ENCODE measurements at places on chromosomes 11 and 22.

GRCh38 chr11:110297726-110298300, 1.4 kb upstream of the RDX start:
- H3K27ac ChIP-seq: no peak overlapping the region
- no peaks in the 10 kb centered on the region for H3K27me3 ChIP-seq
- H3K4me3 ChIP-seq: no peak overlapping the region
- DNase-seq: no peak
- peaks cover 5% of the 10 kb centered on the region for H3K4me1 ChIP-seq

- no peaks in the 10 kb centered on the region for H3K27me3 ChIP-seq
- H3K27ac ChIP-seq: no peak overlapping the region
- H3K4me1 ChIP-seq: no peaks in the 10 kb centered on the region
- no peak for DNase-seq
- no peaks in the 10 kb centered on the region for H3K36me3 ChIP-seq
Observed at GRCh38 chr11:16839821-16840220, 101.4 kb downstream of the C11orf58 start.

DNA sequence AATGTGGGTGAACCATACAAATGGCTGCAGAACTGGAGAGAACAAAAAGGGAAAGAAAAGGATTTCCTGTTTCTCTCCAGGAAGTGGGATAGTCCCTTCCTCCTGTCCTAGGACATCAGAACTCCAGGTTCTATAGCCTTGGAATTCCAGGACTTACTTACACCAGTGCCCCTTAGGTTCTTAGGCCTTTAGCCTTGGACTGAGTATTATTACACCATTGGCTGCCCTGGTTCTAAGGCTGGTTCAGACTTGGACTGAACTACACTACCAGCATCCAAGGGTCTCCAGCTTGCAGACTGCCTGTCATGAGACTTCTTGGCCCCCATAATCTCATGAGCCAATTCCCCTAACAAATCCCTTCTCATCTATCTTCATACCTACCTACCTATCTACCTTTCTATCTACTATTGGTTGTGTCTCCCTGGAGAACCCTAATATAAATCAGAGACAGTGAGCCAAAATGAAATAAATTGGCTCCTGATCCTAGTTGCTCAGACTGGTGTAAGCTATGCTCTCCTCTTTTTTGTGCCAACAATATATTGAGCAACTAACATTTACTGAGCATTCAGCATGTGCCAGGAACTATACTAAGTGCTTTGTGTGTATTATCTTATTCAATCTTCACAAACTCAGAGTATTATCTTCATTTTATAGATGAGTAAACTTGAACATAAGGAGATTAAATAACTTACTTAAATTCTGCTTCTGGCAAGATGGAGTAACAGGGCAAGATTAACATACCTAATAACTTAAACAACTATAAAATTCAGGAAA, 303.7 kb downstream of the TTC28 start:
- no peaks in the 10 kb centered on the region for H3K27me3 ChIP-seq
- no peaks in the 10 kb centered on the region for H3K4me1 ChIP-seq
- no peak for DNase-seq
- H3K27ac ChIP-seq: no peak overlapping the region
- no peak overlapping the region for H3K4me3 ChIP-seq

GRCh38 chr11:123474994-123475393, 44.9 kb downstream of the GRAMD1B start:
- no peaks in the 10 kb centered on the region for H3K27me3 ChIP-seq
- no peak overlapping the region for H3K27ac ChIP-seq
- no peak overlapping the region for H3K4me3 ChIP-seq

DNA sequence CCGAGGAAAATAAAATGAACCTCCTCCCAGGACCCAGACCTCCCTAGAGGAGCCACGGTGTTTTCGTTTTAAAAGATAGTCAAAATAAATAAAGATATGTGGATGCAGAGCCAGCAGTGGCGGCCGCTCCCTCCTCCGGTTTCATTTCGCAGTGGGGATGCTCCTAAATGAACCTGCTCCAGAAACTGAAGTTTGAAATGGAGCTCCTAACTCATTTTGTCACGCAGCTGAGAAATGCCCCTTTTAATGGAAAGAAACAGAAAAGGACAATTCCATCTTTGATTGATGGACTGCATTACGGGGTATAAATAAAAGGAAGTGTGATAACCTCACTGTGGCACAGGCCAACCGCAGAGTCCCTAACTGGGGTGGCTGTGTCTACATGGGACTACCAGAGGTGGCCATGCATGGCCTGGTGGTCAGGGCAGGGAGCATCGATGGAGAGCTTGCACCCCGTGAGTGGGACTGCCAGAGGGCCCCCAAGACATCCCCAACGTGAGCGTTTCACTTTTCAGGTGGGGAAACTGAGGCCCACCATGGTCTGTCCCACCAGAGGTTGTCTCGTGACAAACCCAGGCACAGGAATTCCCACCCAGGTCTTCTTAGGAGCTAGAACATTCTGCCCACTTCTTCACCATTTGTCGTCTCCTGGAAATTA, 426.6 kb downstream of the BRD1 start:
- H3K27me3 ChIP-seq: no peaks in the 10 kb centered on the region
- no peak overlapping the region for H3K27ac ChIP-seq
- no peaks in the 10 kb centered on the region for H3K36me3 ChIP-seq
- peaks cover 1% of the 10 kb centered on the region for H3K4me1 ChIP-seq
- no peak overlapping the region for H3K4me3 ChIP-seq

DNA sequence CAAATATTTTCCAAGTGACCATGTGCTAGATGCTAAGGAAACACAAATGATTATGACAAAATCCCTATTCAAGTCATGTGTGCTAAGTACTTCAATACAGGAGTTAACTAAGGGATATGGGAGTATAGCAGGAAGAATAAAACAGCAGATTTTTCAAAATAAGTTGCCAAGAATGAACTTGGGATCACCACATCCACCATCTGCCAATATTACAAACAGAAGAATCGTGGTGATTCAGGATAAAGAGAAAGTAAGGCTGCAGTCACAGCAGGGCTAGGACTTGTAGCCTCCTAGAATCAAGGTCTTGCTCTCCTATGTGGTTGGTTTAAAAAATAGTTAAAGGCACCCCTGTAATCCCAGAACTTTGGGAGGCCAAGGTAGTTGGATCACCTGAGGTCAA, 34.3 kb downstream of the MRTFA start:
- peaks cover 16% of the 10 kb centered on the region for H3K4me1 ChIP-seq
- no peaks in the 10 kb centered on the region for H3K27me3 ChIP-seq
- no peak for DNase-seq
- no peaks in the 10 kb centered on the region for H3K36me3 ChIP-seq

DNA sequence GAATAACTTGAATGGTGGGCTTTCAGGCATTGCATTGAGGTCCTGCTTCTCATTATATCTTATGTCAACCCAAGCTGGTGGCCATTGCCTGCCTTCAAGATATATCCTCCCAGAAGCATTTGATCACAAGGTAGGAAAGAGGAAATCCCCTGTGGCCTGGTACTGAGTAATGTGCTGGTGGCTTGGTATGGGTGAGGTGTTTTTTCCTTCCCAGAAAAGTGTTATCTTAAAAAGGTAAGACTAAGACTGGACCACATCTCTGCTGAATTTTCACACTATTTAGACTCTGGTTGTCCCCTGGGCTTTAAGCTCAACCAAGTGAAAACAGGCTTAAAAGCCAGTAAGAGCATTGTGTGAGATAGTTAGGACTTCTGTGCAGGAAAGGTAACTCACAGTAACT, 3.7 kb downstream of the INSC start:
- H3K4me1 ChIP-seq: no peaks in the 10 kb centered on the region
- no peaks in the 10 kb centered on the region for H3K36me3 ChIP-seq
- DNase-seq: no peak
- H3K27me3 ChIP-seq: no peaks in the 10 kb centered on the region

GRCh38 chr11:76596652-76597051, 73.9 kb downstream of the LRRC32 start:
- no peak overlapping the region for H3K4me3 ChIP-seq
- H3K27me3 ChIP-seq: no peaks in the 10 kb centered on the region
- DNase-seq: no peak
- no peaks in the 10 kb centered on the region for H3K4me1 ChIP-seq
- no peaks in the 10 kb centered on the region for H3K36me3 ChIP-seq
- H3K27ac ChIP-seq: no peak overlapping the region

DNA sequence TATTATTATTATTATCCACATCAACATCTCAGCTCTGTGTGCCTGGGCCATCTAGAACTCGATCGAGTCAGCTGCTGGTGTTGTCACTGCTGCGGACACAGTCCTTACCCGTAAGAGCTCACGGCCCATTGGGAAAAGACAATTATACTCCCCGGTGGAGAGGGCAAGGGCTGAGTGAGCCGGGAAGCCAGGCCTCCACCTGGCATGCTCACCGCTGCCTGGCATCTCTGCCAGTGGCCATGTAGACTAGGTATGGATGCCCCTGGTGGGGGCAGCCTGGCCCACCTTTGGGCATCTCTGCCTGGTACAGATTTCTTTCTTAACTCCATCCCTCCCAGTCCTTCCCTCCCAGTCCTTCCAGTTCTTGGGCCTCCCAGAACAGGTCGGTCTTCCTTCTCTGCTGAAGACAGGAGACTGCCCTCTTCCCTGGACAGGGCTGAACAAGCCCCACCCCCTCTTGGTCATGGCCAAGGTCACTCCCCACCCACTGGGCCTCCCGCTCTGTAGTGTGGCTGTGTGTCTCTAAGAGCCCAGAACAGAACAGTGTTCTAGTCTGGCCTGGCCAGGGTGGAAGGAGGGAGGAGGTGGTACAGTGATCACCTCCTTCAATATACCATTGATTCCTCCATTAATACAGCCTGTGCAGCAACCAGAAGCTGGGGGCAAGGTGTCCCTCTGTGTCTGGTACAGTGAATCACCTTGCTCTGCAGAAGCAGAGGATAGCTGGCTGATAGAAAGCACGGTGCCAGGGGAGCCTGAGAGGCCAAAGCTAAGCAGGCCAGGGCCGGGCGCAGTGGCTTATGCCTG, 57.7 kb downstream of the FLRT1 start:
- H3K4me1 ChIP-seq: peaks cover 8% of the 10 kb centered on the region
- H3K36me3 ChIP-seq: no peaks in the 10 kb centered on the region
- no peak for DNase-seq

DNA sequence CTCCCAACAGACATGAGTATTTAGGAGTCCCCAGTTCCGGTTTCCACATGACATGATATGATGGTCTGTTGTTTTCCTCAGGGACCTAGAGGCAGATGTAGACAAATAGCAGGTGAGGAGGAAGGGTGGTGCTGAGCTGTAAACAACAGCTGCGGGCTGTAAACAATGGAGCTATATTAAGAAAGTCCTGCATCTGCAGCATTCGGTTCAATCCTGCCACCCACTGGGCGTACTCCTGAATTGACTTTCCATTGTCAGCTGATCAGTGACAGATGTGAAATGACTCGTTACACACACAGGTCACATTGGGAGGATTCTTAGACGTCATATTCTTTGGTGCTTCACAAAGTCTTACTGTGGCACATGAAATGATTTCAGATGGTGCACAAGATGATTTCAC, 26.8 kb upstream of the RAG1 start:
- no peaks in the 10 kb centered on the region for H3K4me1 ChIP-seq
- no peak for DNase-seq
- no peak overlapping the region for H3K4me3 ChIP-seq
- no peak overlapping the region for H3K27ac ChIP-seq

GRCh38 chr11:100748153-100748552, 61.1 kb downstream of the ARHGAP42 start:
- no peak overlapping the region for H3K27ac ChIP-seq
- no peak for DNase-seq
- no peaks in the 10 kb centered on the region for H3K36me3 ChIP-seq
- H3K27me3 ChIP-seq: no peaks in the 10 kb centered on the region

DNA sequence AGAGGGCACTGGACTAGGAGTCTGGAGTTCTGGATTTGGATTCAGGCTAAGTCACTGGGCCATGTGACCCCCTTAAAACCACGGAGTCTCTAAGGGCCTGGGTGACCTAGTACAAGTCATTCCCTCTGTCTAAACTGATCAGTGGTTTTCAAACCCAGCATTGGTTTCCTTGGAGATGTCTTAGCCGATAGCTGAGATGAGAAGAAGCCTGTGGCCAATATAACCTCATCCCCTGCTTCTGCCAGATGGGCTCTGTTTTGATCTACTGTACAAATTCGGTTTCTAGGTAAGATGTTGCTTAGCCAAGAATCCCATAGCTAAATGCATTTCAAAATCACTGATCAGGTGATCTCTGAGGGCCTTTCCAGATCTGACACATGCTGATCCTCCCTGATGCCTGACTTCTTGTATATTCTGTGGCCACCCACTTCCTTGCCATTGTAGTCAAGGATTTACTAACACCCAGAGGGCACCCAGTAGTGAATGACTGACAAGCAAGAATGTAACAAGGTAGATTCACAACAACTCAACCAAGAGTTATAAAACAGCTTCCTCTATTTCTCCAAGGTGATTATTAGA, 53.1 kb downstream of the GALNT18 start:
- DNase-seq: no peak
- H3K4me3 ChIP-seq: no peak overlapping the region
- no peak overlapping the region for H3K27ac ChIP-seq
- peaks cover 2% of the 10 kb centered on the region for H3K4me1 ChIP-seq
- H3K36me3 ChIP-seq: no peaks in the 10 kb centered on the region

DNA sequence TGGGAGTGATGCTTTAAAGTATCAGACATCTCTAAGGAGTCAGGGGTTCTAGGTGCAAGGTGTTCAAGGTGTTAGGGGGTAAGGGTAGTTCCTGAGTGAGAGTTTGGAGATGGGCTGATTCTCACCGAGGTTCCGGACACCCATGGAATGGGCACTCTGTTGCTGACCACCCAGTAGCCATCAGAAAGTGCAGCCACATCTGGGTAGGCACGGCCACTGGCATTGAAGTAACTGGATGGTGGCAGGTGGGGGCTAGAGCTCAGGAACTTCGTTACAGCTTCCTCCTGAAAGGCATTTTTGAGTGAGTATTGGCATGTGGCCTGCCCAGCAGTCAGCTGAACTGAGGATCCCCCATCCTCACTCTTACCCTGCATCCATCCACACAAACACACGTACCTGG, 3.0 kb upstream of the TAF10 start:
- DNase-seq: no peak
- no peak overlapping the region for H3K4me3 ChIP-seq
- H3K4me1 ChIP-seq: peaks cover 6% of the 10 kb centered on the region

GRCh38 chr11:15758857-15759465, 597.4 kb downstream of the SOX6 start:
- H3K4me1 ChIP-seq: no peaks in the 10 kb centered on the region
- DNase-seq: no peak
- H3K36me3 ChIP-seq: no peaks in the 10 kb centered on the region
- no peak overlapping the region for H3K4me3 ChIP-seq
- H3K27me3 ChIP-seq: no peaks in the 10 kb centered on the region
- no peak overlapping the region for H3K27ac ChIP-seq
